ENCODE measurements at places on chromosomes 3 and 15.

GRCh38 chr15:99536422-99537040 lies 29.3 kb upstream of the MEF2A start:
- DNase-seq, result peak; percentile 78

DNA sequence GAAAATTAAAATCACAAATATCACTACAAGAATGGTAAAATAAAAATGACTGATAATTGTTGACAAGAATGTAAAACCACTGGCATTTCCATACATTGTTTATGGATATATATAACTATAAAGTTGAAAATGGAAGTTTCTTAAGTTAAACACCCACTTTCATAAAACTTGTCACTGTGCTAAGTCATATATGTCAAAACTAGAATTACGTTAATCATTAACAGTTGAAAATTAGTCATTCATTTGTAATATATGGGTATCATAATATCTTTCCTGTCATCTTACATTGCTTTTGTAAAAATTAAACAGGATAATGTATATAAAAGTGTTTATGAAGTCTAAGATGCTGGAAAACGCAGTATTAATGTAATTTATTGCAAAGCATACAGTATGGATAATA lies 1398.6 kb upstream of the ALCAM start:
- DNase-seq, result no peak

GRCh38 chr3:72255191-72255590 lies 470.2 kb upstream of the PROK2 start:
- peak; percentile 24 for DNase-seq

DNA sequence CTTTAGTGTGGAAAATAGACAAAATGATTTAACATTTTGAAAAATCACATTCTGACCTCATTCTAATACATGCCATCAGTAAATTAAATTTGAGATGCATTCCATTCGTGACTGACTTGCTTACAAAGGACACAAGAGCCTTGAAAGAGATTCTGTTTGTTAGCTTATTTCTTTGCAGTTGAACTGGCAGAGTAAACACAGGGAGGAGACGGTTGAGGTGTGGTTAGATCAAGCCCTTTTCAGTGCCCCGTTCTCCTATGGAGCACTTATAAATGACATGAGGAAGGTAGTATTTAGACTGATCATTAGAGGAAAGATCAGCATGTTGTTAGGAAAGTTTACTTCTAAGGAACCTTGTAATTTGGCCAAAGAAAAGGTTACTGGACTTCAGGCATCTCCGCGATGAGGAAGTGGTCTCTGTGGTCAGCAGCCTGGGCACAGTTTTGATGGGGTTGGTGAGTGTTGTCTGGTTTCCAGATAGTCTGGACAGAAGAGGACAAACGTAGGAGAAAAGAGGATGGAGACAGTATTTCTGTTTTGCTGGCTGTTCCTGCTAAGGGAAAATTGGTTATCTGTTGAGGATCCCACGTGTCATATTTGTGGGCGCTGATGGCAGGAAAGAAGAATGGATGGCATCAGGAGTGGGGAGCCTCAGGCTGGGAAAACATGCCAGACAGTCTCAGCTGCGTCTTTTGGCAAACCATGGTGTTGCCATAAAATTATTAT lies 328.9 kb upstream of the TBL1XR1 start:
- DNase-seq, result peak; percentile 98

DNA sequence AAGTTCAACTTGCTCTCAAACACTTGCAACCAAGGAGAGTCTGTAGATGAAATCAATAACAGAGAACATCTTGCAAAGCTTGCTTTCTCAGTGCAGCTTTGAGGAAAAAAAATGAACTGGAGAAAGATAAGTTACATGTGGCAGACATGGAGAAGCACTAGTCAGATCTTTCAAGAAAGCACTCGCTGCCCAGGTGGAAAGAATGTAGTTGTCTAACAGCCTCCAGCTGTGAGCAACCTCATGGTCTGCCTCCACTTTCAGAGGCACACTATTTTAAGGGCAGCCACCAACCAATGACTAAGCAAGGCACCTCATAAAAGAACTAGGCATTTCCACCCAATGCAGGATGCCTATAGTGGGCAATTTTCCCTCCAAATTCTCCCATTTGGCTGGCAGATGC lies 125.4 kb upstream of the CPNE4 start:
- no peak for DNase-seq

DNA sequence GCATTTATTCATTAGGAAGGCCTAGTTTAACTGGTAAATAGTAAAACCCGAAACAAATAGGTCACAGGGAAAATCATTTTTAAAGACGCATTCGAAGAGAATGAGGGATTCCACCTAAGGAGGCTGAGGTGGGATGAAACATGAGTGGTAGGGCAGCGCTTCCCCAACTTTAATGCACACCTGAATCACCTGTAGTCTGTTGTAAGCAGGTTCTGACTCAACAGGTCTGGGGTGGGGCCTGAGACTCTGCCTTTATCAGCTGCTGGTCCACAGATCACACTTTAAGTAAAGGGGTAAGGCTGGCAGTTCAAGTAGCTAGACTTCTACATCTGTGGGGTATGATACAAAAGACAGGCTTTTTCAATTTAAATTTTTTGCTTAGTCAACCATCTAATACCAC lies 223.5 kb upstream of the UBE2E2 start:
- no peak for DNase-seq

Data from astrocyte (in vitro differentiated cells and primary cell).